Caki2 (cell line): ENCODE measurements at places on chromosomes 6 and 20.
A peak's percentile ranks its signal among the peaks of the same experiment; 100 is the strongest.

DNA sequence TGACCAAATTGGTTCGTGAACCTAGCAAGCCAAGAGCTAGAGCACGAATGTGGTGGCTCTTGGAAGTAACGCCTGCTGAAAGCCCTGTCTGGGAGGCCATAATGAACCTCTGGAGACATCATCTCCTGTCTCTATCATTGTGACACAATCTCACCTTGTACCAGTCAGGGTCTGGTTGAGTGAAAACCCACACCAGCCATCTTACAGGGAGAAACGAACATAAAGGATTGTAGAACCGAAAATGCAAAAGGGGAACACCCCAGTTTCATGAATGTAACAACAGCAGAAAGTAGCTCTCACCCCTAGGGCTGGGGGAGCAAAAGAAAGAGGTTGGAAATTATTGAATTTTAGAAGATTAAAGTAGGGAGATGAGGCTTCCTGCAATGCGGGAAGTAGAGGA lies 50.9 kb upstream of the TAB2 start:
- DNase-seq = no peak

- no peak for DNase-seq
Observed at GRCh38 chr6:40359808-40360207, 227.4 kb downstream of the LRFN2 start.

- no peak for DNase-seq
Observed at GRCh38 chr20:31820228-31820627, 1.1 kb downstream of the MYLK2 start.

- peak; percentile 56 for DNase-seq
Observed at GRCh38 chr6:107576852-107577251, 86.9 kb downstream of the SOBP start.

GRCh38 chr6:135474362-135474761 lies 23.2 kb downstream of the AHI1 start:
- DNase-seq = no peak

DNA sequence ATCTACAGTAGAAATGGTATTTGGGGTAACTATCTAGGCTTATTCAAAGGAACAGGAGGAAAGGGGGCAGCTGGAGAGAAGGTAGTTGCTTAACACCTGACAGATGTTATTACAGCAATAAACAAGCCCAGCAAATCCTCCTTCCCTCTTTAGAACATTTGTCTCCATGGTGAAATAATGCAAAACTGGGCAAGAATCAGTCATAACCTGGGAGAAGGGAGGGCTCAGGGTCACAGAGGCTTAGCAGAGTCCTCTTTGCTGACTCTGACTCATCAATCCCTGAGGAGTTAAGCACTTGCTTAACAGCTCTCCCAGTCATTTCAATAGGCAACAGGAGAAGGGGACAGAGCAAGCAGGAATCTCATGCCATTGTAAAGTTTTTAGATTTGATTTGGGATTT lies 230.3 kb downstream of the IBTK start:
- peak; percentile 90 for DNase-seq

DNA sequence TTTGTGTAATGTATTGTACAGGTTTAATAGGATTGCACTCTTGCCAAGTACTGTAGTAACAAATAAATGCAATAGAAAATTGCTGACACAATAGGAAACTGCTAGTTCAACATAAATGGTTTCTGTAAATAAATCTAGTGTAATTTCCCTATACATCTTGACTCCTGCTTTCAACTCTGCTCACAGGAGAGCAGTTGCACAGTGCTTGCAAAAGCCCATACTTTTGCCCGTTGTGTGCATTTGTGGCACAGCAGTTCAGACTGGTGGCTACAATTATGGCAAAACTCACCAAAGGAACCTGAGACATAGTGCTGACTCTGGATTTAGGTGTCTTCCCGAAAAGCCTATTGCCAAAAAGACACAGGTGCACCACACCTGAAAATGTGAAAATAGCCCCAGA lies 953.3 kb upstream of the SLC35B3 start:
- DNase-seq = no peak

DNA sequence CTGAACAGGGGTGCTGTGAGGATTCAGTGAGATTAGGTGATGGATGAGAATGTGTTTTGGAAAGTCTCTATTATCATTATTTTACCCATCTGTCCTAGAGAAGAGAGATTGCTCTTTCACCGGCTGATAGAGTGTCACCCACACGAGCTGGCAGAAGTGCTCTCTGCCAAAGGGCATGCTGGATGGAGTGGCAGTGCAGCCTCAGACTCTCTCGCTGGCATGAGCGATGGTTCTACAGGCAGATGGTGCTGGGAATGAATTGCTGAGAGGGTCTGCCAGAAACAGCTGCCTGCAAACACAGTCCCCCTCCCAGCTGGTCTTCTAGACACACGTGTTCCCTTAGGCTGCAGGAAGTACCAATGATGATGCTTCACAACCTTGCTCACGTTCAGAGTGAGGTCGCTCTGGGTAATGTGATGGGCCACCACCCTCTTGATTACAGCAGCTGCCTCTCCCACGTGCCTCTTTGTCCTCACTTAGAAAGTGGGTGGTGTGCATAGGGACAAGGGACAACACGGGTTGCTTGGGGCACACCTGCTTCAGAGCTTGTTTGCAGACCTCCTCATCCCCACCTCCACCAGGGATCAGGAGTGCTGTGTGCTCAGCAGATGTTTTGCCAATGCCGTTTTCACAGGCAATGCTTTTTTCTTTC lies 84.7 kb downstream of the FOXA2 start:
- no peak for DNase-seq

DNA sequence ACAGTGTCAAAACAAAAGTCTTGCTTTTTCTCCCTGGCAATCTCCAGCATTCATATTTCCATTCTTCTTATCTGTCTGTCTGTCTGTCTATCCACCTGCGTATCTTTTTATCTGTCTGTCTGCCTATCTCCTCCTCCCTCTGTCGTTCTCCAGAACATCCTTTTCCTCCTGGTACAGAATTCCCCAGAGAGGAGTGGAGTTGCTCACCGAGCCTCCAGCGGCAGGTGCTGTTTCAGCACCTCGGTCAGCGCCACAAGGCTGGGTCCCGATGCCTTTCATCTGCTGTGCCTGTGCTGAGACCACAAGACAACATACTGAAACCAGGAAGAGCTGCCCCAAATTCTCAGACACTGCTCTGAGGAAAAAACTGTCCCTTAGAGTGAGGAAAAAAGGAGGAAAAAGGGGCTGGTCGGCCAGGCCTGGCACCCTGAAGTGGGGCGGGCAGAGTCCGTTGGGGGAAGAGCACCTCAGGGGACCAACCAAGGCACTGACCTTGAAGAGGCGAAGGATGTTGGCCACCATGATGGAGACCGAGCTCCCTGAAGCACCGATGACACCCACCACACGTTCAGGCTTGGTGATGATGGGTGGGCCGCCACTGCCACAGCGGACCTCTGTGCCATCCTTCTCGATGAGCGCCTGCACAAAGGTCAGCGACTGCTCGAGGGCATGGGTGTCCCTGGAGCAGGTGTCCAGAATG lies 13.3 kb downstream of the GRM4 start:
- peak; percentile 61 for DNase-seq

- DNase-seq = no peak
Observed at GRCh38 chr20:38961530-38962043, 557 bp upstream of the DHX35 start.

- no peak for DNase-seq
Observed at GRCh38 chr6:163232015-163232523, 182.4 kb upstream of the QKI start.

- DNase-seq = no peak
Observed at GRCh38 chr20:13449868-13450434, 188.8 kb downstream of the TASP1 start.

DNA sequence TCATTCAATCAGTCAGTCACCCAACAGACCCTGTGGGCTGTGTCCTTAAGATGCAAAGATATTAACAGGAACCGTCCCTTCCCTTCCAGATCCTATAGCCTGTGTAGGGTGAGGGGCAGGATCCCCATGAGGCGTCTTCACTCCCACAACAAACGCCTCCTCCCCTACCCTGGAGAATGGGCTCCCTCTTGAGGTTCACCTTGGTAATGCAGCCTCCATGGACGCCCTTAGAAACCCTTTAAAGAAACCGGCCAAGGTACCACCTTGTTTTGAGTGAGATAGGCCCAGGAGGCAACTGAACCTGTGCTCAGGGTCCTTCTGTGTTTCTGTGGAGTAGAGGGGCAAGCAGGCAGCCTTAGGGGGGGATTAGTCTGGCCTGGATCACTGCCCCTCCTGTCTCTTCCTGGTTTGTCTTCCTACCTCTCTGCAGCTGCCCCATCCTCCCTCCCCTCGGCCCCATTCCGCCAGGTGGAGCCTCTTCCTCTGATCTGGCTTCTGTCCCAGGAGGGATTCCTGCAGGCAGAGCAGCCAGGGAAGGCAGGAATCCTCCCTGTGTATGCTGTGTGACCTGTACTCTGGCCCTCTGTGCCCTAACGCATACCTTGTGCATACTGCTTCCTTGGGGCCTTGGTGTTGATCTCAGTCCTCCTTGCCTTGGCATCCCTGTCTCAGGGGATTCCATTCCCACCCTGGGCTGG lies 6.6 kb upstream of the GUCA1A start:
- DNase-seq = peak; percentile 84

GRCh38 chr6:146341493-146342230 lies 202.0 kb upstream of the RAB32 start:
- no peak for DNase-seq

DNA sequence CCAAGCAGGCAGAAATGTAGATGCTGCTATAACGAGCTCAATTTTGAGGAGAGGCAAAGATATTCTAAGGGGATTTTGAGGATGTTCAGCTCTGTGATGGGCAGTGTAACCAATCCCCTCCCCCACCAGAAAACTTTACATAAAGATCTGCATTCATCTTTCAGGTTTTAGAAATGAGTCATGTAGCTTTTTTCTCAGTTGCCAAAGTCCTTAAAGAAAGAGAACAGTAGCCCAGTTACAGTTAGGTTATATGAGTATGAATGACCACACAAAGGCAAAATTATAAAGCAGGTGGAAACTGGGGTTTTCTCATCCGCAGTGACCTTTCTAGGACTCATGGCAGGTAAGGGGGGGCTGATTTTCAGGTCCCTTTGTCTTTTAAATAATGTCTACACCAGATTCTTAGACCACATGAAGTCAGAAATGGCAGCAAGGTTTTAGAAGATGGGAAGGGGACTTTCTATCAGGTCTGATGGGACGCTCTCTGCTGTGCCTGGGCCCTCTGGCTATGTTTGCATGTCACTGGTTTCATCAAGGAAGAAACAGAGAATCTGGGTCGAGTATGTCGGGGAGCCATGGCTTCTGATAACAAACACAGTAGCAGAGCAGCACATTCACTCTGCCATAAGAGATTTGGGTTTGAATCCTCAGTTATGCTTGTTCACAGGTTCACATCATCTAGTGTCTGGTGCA lies 94.7 kb downstream of the CLIC5 start:
- DNase-seq = no peak

DNA sequence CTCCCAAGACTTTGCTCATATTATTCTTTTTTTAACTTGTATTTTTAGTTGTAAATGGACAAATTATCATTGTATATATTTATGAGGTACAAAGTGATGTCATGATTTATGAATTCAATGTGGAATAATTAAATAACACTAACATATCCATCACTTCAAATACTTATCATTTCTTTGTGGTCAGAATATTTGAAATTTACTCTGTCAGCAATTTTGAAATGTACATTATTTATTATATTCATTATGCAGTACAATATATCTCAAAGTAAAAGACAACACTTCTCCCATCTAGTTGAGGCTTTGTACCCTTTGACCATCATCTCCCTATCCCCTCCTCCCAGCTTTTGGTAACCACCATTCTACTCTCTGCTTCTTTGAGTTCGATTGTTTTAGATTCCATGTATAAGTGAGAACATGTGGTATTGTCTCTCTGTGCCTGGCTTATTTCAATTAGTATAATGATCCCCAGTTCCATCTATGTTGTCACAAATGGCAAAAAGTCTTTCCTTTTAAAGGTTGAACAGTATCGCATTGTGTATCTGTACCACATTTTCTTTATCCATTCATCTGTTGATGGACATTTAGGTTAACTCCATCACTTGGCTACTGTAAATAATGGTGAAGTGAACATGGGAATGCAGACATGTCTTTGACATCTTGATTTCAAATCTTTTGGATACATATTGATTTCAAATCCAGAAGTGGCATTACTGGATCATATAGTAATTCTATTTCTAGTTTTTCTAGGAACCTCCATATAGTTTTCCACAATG lies 197.2 kb downstream of the KIF6 start:
- no peak for DNase-seq

GRCh38 chr6:44856479-44856878 lies 469.0 kb downstream of the CDC5L start:
- no peak for DNase-seq

DNA sequence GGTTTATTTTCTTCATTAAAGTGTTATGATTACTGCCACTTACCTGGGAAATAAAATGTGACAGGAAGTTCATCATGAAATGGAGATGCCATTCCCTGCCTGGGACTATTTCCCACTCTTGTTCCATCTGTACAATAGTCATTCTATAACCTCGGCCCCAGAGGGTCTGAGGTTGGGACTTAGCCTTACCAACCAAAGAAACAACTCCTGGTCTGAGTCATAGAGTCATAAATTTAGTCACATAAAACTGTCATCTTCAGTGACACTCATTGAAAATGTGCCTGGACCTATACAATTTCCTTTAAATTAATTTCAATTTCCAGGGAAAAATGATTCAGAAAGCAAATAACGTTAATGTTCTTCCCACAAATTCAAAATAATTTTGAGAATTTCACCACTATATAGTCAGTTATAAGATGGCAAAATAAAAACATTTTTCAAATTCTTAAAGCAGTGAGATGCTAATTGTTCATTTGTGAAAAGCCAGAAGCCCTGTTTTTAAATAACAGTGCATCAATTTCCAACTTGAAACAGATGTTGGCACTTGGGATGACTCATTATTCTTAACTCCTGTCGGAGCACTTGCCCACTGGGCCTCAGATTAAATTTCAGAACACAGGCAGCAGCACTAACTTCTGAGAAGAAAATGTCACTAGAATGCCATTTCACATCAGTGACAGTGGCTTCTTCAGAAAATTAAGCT lies 201.2 kb upstream of the SMLR1 start:
- no peak for DNase-seq
